CD4-positive, alpha-beta T cell treated with Interleukin-4 for 1 hour (primary cell): ENCODE measurements at places on chromosomes 5 and 9.

GRCh38 chr5:145903113-145903512 lies 30.3 kb upstream of the GRXCR2 start:
- DNase-seq, result no peak

- DNase-seq, result no peak
Measured at GRCh38 chr5:150278916-150279315, 10.7 kb downstream of the CAMK2A start.

DNA sequence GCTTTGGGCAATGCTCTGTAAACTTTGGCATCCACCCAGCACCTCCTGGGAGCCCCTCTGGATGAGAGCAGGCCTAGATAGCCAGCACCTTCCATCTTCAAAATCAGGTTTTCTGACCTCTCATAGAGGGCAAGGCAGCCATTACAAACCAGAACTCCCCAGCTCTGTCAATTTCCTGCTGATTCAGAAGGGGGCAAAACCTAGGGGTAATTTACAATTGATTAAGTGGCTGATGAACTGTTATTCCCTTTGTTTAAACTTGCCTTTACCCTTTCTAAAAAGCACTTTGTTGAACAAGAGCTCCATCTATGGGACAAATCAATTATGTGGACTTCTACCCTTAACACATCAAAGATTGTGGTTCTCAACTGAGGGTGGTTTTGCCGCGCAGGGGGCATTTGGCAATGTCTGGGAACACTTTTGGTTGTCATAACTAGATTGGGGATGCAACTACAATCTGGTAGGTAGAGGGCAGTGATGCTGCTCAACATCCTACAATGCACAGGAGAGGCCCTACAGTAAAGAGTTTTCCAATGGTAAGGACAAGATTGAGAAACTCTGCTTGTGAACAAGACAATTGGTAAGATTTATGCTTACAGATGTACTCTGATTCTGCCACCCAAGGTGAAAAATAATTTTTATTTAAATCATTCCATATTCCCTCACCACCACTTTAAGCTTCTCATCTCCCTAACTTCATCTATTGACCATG lies 184.1 kb downstream of the MARCHF11 start:
- no peak for DNase-seq

DNA sequence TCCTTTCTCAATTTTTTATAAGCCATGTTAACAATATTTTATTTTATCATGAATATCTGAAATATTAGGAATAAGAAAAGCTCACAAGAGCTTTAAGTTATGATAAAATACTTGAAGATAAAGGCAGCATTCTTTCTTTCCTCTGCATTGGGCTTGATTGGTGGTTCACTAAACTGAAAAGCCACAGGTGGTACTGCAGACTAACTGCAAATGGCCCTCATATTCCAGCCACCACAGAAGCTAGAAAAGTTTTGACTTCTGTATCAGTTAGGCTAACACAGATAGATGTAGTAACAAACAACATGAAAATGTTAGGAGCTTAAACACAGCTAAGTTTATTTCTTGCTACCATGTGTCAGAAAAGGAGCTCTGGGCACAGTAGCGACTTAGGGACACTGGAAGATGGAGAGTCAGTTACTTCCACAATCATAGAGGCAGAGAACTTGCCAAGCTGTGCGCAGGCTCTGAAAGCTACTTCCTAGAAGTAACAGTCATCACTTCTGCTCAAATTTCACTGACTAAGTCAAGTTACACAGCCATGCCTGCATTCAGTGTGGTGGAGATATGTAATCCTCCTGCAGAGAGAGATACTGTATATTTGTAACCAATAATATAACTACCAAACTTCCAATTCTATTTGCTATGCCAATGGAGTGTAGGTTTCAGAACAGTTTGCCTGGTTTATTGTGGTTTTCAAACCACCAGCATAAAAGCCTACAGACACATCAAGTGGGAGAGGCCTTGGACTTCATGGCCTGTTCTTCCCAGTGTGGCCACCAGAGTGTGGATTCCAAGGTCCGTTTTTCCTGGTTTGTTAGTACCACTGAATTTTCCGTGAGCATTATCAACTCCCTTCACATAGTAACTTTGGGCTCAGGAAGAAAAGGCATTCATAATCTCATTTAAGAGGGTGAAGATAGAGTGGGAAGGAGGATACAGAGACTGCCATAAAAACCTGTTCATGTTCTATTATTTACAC lies 268.3 kb downstream of the PJA2 start:
- no peak for DNase-seq

- peak; percentile 62 for DNase-seq
Measured at GRCh38 chr5:42889311-42889933, 77.7 kb upstream of the SELENOP start.

GRCh38 chr5:134957920-134958608 lies 9.6 kb upstream of the CATSPER3 start:
- DNase-seq, result no peak

DNA sequence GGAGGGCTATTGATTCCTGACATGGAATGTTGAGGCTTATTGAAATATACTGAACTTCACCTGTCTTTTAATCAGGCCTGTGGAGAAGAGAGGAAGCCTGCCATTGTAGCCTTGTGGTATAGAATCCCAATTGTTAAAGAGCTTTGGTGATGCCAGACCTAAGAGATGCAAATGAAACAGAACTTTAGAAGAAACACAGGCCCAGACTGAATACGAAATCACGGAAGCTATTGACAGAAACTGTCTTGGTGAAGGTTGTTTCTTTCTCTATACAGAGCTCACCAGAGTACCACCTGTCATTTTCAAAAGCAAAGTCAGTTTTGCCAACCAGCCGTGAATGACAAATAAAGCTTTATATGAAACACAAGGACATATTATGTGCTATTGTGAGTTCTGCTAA lies 660.3 kb downstream of the ISL1 start:
- DNase-seq, result no peak

- DNase-seq, result no peak
Measured at GRCh38 chr5:152501294-152501693, 96.2 kb upstream of the NMUR2 start.

DNA sequence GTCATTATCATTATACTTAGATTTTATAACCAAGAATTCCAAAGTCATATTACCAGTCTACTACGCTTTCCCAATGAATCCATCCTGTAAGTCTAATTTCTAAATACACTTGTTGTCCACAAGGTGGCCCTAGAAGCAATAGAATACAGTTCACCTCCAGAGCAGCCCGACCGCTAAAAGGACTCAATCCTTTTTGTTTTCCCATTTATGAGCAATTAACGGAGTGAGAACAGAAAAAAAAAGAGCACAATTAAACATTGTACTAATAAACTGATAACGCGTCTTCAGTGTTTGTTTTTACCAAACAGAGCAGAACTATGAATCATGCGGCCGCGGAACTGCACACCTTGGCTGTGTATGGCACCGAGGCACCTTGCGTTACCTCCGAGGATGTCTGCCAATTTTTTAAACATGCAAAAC lies 160.7 kb upstream of the DAPK1 start:
- peak; percentile 25 for DNase-seq

DNA sequence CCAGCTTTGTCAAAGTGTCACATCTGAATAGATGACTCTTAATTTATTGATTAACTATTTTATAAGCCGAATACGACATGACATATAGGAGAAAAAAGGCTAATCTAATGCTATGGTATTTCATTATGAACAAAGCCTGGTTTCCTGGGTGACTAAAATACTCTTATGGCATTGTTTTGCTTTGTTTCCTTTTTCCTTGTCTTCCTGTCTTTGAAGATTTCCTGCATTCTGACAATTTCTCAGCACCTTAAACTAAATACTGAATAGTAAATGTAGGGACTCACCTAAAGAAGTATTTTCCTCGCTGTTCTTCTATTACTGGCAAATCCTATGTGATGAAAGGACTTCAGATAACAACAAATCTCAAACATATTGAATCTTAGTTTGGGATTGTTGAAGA lies 1284.5 kb downstream of the EFNA5 start:
- no peak for DNase-seq

DNA sequence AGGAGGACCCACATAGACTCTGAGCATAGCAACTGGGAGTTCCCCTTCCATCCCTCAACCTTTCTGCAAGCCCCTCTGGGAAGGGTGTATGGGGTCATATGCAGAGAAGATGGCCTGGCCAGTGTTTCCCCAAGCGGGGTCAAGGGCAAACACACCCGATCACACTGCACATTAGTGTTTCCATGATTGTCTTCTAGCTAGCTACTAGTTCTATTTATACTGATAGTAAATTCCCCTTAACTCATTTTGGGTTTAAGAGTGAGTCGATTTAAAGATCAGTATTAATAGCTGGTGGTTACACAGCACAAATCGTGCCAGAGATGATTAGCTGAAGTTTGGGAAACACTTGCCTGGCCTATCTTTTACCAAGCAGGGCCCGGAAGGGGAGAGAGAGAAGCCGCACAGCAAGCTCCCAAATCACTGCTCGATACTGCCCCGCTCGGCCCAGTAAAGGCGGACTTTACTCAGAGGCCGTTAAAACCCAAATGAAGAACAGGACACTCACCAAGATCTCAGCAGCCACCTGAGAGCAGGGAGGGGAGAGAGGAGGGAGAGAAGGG lies 29.4 kb upstream of the TNIP1 start:
- DNase-seq, result no peak

- no peak for DNase-seq
Measured at GRCh38 chr5:144219869-144220268, 49.2 kb downstream of the KCTD16 start.

GRCh38 chr9:16484180-16484579 lies 386.3 kb downstream of the BNC2 start:
- no peak for DNase-seq
